Stimulated activated CD4-positive, alpha-beta T cell treated with anti-CD3 and anti-CD28 coated beads, TNF-alpha, amount 100 ng/mL, for 1 hour (primary cell): ENCODE measurements at places on chromosomes 4 and X.

DNA sequence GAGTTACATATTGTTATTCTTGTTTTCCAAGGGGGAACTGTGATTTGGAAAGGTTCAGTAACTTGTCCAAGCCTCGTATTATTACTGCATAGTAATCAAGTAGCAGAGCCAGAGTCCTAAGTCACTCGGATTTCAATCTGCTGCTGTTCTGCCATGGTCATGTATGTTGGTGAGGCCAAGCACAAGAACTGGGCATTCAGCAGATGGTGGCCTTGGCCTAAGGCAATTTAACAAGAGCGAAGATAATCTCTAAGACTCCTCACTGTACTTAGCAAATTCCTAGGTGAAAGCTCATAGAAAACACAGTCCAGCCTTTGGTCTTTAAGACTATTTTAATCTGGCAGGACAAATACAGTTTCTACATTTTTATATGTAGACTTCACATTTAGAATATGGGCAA, 64.8 kb downstream of the NDST3 start:
- no peak for DNase-seq

GRCh38 chr4:143555676-143556075, 42.2 kb downstream of the SMARCA5 start:
- DNase-seq = no peak

DNA sequence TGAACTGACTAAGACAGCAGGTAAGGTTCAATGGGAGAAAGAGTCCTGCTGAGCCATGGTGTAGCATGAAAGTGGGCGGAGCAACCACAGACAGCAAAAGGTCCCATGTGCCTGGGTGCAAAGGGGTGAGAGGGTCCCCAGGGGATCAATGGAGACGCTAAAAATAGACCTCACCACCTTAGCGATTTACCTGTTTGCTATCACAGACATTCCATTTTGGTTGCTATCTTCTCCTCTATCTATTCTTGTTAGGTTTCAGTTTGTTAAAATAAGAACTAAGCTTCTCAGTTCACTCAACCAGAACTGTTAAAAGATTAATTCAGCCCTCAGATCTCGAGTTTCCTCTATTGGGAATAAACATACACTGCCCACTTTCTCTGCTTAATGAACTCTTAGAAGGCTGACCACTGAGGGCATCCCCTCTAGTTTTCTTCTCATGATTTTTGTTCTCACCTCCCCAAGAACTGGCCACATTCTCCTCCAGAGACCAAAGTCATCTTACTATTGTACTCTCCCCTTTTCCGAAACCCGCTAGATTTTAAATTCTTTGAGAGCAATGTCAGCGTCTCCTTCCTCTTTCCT, 136.7 kb downstream of the PARM1 start:
- DNase-seq = no peak

DNA sequence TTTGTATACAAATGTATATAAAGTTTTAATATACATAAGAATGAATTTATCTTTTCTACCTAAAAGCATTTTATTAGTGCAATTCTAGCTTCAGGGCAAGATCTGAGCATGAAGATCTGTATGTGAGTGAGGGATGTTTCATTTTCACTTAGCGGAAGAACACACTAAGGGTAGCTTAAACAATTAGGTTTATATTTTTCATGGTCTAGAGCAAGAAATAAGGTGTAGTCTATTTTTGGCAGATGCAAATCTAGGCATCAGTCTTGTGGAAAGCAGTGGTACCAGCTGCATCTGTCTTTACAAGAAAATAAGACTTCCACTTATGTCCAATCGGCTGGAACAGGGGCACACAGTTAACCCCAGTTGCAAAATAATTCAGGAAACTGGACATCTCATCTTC, 433.3 kb downstream of the ADAM29 start:
- no peak for DNase-seq

- peak; percentile 25 for DNase-seq
These were observed 54.0 kb downstream of the JADE1 start for GRCh38 chr4:128863312-128864075.

GRCh38 chrX:110569506-110569905, 210.9 kb downstream of the RTL9 start:
- no peak for DNase-seq
